ENCODE measurements at places on chromosomes 11 and 22.

GRCh38 chr11:133127741-133128140 lies 404.6 kb downstream of the OPCML start:
- no peak for DNase-seq

DNA sequence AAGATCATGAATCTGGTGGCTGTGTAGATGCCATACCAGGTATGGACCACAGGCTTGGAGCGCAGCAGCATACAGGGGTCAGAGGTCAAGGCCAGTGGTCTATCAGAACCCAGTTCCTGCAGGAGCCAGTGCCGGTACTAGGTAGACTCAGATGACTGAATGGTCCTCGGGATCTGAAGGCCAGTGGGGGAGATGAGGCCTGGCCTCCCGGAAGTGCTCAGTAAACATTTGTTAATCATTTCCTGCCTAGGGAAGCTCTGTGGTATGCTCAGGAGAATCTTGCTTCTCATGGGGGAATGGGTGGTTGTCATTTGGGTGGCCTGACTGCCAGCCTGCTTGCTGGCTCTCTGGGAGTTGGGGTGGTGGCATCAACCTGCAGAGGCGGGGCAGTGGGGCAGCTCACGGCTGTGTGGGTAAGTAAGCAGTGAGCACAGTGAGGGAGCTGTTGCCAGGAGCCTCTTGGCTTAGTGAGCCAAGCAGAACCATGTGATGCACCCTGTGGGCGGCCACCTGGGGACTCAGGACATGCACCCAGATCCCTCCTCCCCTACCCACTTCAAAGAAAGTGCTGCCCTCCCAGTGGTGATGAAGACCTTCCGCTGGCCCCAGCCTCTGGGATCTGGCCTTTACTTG lies 33.0 kb downstream of the PTPRJ start:
- DNase-seq: no peak

- DNase-seq: no peak
Observed at GRCh38 chr11:122082205-122082604, 33.8 kb downstream of the BLID start.

- DNase-seq: no peak
Observed at GRCh38 chr11:69157822-69158231, 2.1 kb downstream of the SMIM38 start.

- DNase-seq: no peak
Observed at GRCh38 chr11:1574238-1574932, 2.3 kb upstream of the DUSP8 start.

DNA sequence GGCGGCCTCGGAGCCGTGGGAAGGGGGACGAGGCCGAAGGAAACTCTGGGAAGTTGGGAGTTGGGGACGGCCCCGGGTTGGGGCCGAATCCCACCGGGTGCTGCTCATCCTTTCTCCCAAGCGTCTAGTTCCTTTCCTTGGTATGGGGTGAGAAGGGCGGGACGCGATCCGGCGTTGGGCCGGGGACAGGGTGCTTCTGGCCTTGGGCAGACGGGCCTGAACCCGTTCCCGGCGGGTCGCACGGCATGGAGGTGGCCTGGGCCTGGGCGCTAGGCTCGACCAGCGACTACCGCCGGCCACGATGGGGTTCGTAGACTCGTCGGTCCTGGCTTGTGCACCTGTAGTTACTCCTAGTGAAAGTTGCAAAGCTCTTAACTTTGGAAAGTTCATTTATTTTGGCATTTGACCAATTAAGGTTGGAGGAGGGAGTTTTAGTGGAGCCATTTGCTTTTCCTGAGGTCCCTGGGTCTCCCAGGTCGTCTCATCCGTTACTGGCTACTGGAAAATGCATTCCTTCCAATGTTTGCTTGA lies 1.0 kb downstream of the SYT9 start:
- DNase-seq: no peak

DNA sequence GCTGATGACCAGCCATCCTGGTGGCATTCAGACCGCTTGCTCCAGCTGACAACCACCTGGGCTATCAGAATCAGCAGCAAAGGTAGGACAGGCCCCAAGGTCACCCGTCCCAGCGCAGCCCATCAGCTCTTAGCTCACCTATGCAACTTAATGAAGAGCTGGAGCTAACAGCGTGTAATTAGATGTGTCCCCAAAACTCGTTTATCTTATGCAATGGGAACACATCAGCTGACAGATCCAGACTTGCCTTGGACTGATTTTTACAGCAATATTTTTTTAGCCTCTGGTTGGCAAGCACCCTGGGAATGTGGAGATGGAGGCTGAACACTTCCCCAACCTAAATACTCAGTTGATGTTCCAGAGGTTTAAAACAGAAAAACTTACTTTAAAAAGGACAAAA lies 76.0 kb downstream of the PACSIN2 start:
- no peak for DNase-seq

DNA sequence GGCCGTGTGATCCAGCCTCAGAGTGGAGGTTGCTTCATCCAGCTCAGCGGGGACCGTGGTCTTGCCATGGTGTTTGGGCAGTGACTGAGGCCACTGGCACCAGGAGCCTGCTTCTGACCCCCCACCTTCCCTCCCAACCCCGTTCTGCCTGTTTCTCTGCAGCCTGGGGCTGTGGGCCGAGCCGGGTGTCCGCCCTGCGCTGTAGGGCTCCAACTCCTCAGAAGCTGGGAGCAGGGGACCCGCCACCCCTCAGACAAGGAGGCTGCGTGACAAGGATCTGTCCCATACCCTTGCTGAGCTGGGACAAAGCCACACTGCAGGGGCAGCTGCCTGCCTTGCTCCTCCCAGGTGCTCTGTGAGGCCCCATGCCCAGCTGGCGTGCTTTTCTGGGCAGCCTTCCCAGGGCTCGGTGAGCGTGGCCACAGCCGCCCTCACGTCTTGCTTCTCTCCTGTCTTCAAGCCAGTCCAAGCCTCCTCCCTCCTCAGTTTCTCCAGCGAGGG lies 11.7 kb upstream of the ARFGAP3 start:
- no peak for DNase-seq

GRCh38 chr22:50218153-50218995 lies 17.6 kb downstream of the SELENOO start:
- no peak for DNase-seq

DNA sequence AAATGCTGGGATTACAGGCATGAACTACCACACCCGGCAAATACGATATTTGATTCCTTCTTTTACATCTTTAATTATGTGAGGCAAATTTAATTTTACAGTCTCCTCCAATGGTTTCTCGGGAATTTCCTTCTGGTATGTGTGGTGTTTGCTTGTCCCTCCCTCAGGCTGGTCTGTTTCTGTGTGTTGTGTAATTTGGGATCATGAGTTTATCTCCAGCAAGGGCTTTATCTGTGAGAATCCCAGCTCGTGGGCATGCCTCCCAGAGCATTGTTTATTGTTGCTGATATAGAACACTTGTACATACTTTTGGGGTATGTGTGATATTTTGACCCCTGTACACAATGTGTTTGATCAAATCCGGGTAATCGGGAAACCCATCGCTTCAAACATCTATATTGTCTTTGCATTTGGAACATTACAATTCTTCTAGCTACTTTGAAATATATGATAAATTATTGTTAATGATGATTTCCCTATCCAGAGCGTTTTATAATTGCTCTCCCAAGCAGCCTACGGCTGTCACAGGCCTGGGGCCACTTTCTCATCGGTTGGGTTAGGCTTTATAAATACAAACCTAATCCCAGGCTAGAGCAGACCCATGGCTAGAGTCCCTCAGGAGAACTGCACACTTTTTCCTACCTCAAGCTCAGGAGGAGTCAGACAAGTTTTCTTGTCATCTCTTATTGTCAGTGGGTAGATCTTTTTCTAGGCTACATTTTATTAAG lies 15.0 kb upstream of the PRR5 start:
- no peak for DNase-seq

GRCh38 chr22:27583856-27584255 lies 217.7 kb downstream of the MN1 start:
- DNase-seq: no peak

GRCh38 chr11:133553885-133554740 lies 21.8 kb upstream of the OPCML start:
- DNase-seq: no peak

DNA sequence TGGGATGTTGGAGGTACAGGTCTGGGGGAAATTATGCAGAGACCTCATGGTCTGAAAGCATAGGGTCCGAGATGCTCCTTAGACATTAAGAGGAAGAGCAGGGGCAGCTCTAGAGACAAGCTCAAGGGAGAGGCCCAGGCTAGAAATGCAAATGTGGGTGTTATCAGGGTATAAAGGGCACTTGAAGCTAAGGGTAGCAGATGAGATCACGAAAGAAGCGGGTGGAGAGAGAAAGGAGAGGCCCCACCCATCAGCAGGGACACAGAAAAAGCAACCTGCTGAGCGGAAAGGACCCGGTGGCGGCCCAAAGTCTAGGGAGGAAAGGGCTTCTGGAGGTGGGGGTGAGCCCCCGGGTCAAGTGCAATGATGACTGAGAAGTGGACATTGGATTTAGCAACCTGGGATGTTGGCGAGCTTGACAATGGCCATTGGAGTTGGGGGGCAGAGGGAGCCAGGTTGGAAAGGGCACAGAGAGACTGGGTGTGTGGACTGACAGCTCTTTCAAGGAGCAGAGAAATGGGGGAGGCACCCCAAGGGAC lies 8.9 kb downstream of the TMPRSS6 start:
- no peak for DNase-seq

GRCh38 chr22:36966851-36967540 lies 52.3 kb downstream of the TST start:
- DNase-seq: no peak

DNA sequence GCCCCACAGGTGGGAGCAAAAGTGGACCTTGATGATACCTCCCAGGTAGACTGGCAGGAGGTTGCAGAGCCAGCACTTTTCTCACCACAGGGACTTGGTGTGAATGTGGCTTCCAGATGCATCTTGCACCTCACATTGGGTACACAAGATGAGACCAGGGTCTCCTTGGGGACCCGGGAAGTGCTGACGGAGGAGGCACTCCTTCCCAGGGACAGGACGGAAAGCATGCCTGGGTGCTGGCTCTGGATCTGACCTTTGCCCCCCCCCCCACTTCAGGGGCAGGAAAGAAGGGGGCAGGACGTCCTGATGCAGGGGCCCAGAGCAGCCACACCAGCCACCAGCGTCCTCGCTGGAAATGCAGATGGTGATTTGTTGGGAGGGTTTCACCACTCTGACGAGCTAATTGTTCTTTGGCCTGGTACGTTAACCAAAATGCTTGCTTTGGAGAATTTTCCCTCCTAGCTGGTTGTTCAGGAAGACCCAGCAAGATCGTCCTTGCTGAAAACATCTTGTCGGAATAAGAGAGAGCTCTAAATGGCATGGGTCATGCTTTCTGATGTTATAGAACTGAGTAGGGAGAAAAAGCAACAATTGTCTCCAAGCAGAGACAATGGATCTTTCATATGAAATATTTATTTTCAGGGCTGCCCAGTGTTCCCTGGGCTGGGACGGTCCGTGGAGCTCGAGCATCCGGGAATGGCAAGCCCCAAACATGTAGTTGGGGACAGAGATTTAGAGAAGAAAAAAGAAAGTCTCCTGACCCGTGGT lies 74.4 kb upstream of the PPARA start:
- DNase-seq: no peak

- no peak for DNase-seq
Observed at GRCh38 chr11:27218421-27219038, 144.5 kb downstream of the CCDC34 start.

DNA sequence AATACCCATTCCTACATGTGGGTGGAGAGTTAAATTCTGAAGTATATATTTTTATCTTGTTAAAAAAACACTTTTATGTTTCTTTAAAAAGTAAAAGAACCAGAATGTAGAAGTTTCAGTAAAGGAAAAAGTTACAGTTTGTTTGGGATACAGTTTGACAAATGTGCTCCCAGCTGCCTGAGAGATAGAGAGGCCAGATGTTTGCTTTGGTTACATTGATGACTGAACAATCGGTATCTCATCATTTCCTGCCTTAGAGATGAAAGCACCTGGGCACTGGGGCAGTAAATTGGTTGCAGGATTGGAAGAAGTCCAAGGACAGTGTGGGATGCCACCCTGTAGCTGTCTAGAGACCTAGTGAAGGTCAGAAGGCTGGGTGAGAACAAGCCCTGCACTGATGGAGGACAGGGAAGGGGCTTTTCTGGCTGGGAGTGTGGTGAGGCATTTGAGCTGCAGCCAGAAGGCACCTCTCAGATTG lies 16.6 kb downstream of the MED15 start:
- DNase-seq: no peak

- no peak for DNase-seq
Observed at GRCh38 chr22:47839595-47840227, 1077.3 kb downstream of the TBC1D22A start.

DNA sequence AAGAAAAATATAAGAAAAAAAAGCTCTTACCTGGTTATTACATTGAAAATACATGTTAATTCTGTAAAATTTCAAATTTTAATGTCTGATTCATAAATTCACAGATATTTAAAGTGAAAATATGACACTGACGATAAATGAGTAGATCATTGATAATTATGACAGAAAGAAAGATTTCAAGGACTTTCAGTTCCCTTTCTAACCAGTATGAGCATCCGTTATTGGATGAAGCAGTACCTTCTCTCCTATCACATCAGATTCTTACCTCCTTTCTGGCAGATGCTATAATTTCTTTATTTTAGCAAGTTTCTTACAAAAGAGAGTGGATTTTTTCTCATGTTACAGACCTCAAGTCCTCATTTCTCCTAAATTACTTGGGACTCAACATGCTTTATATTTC lies 847.3 kb downstream of the JRKL start:
- no peak for DNase-seq

GRCh38 chr11:44243595-44244343 lies 66.2 kb downstream of the ALX4 start:
- no peak for DNase-seq

DNA sequence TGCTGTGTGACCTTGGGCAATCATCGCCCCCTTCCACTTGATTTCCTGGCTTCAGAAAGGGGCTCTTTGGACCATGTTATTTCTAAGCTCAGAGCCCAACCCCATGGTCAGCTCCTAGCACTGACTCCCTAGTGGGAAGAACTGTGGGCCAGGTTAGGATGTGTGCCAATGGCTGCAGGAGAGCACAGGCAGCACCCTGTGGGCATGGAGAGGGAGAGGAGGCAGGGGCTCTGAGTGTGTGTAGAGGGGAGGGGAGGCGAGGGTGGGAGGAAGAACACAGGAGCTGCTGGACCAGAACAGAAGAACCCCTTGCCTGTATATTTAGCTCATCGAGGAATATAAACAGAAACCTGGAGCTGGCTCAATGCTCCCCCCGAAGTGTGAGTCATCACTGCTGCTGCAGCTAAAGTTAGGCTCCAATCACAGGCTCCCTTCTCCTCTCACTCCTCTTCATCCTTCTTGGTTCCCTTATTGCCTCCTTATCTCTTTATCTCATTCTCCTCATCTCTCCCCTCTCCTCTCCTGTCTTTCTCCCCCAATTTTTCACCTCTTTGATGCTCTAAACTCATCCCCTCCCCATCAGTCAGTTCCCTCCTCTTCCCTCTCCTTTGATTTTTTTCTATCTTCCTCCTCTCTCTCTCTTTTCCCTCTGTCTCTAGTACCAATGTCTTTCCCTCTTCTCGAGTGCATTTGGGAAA lies 14.5 kb upstream of the RPS19BP1 start:
- peak; percentile 58 for DNase-seq

DNA sequence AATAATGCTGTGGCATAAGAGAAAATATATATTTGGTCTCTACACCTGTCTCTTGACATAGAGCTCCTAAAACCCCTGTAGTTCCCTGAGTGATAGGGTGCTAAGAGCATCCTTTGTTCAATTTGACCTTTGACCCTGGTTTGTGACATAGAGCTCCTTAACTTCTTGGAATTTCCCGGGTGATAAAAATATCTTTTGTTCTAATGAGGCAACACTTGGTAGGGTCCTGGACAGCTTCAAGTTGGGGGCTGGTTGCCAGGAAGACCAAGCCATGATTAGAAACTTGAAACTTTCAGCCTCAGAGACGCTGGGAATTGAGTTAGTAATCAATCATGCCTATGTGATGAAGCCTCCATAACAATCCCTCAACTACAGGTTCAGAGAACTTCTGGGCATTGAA lies 105.4 kb downstream of the CASP12 start:
- no peak for DNase-seq

GRCh38 chr22:41642331-41643110 lies 21.4 kb downstream of the XRCC6 start:
- no peak for DNase-seq
